Activated naive CD4-positive, alpha-beta T cell treated with anti-CD3 and anti-CD28 coated beads for 36 hours (primary cell): ENCODE measurements at places on chromosomes 16 and 17. TPM values are rescaled to one million over a fixed set of nuclear protein-coding genes. Genes with fewer than 3 reads are reported as not detected.

DNA sequence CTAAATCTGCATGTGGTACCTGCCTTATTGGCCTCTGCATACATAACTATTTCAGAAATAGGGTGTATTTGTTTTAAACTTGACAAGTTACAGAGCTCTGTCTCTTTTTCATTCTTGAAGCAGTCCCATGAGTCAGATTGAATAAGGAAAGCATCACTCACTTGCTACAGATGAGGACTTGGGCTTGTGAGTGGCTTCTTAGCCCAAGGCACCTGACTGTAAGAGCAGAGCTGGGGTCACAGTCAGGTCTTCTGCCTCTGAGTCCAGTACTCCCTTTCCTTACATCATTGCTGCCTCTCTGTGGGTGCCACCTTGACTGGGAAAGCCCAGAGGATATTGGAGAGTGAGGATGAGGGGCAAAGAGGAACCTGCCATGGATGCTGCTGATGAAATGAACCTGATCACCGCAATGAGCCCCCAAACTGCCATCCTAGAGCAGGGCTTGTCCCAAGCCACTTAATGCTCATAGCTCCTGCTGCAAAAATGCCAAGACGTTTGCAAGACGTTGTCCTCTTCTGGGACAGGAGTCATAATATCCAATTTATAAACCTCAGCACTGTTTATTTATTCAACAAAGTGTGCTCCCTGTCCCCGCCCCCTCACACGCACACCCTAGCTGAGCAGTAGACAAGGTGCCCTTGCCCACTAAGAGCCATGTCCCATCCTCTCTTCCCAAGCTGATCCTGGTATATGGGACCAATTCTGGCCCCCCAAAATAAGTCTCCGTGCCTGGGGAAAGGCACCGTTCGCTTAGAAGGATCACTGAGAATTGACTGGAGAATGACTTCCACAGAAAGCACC is 74.1 kb downstream of the CCDC182 start:
- DNase-seq, result peak; percentile 55
- no peak overlapping the region for H3K4me3 ChIP-seq
- no peaks in the 10 kb centered on the region for H3K27me3 ChIP-seq
- peak overlapping the region; percentile 83 for H3K27ac ChIP-seq
- no peaks in the 10 kb centered on the region for H3K36me3 ChIP-seq

Gene FOXC2
- not detected for total RNA-seq

DNA sequence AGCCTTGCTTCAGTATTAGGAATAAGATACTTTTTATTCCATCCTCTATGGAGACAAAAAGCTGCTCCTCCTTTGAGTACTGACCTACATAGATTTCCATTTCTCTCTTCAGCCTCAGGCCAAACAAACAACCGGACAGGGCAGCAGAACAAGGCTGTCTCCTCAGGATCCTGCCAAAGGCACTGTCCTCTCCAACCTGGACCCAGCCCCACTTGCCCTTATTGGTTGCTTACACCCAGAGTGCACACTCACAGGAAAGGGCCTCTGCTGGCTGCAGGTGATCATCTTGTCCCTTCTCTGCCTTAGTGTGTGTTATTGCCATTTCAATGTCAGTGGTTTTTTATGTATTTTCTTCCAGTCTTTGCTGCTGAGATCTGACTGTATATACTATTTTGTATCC is 26.6 kb downstream of the LIG3 start:
- DNase-seq, result no peak
- H3K27me3 ChIP-seq, result no peaks in the 10 kb centered on the region
- H3K4me1 ChIP-seq, result no peaks in the 10 kb centered on the region
- peaks cover 19% of the 10 kb centered on the region for H3K36me3 ChIP-seq
- no peak overlapping the region for H3K4me3 ChIP-seq
- no peak overlapping the region for H3K27ac ChIP-seq

- H3K27ac ChIP-seq, result no peak overlapping the region
- no peaks in the 10 kb centered on the region for H3K27me3 ChIP-seq
- H3K36me3 ChIP-seq, result peaks cover 13% of the 10 kb centered on the region
- H3K4me3 ChIP-seq, result no peak overlapping the region
- peaks cover 3% of the 10 kb centered on the region for H3K4me1 ChIP-seq
Measured at GRCh38 chr17:69466905-69467667, 52.6 kb downstream of the MAP2K6 start.

Gene NOG
- 2.4 TPM for total RNA-seq

GRCh38 chr17:73476890-73477350 is 165.1 kb upstream of the CDC42EP4 start:
- peaks cover 4% of the 10 kb centered on the region for H3K27me3 ChIP-seq
- no peak overlapping the region for H3K27ac ChIP-seq
- peaks cover 1% of the 10 kb centered on the region for H3K36me3 ChIP-seq
- no peak overlapping the region for H3K4me3 ChIP-seq
- no peak for DNase-seq

DNA sequence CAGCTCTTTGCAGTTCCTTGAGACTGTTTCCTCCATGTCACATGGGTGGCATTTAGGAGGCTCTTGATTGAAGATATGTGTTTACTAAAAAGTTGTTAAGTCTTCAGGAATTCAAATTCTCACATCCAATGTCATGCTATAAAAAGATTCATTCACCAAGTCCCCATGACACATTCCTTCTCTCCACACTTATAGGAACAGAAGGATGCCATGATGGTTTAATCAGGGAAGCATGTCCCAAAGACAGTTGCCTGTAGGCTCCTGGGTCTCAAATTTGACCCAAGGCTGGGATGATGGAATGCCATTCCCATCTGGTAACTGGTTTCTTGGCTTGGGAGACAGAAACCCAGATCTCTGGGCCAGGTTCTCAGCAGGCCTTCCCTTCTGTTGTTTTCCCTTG is 140.6 kb upstream of the SOX9 start:
- H3K36me3 ChIP-seq, result no peaks in the 10 kb centered on the region
- H3K27me3 ChIP-seq, result no peaks in the 10 kb centered on the region
- DNase-seq, result no peak
- H3K4me1 ChIP-seq, result peaks cover 3% of the 10 kb centered on the region

- DNase-seq, result no peak
- no peak overlapping the region for H3K27ac ChIP-seq
- H3K4me3 ChIP-seq, result no peak overlapping the region
- no peaks in the 10 kb centered on the region for H3K4me1 ChIP-seq
- H3K36me3 ChIP-seq, result no peaks in the 10 kb centered on the region
Measured at GRCh38 chr17:152860-153420, 15.6 kb downstream of the SCGB1C2 start.

DNA sequence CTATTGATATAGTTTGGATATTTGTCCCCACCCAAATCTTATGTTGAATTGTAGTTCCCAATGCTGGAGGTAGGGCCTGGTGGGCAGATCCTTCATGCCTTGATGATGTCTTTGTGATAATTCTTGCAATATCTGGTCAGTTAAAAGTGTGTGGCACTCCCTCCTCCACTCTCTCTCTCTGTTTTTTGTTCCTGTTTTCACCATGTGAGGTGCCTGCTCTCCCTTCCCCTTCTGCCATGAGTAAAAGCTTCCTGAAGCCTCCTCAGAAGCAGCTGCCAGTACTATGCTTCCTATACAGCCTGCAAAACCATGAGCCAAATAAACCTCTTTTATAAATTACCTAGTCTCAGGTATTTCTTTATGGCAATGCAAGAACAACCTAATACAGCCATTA is 47.3 kb downstream of the TOM1L2 start:
- H3K4me3 ChIP-seq, result no peak overlapping the region
- H3K4me1 ChIP-seq, result peaks cover 10% of the 10 kb centered on the region
- H3K27me3 ChIP-seq, result no peaks in the 10 kb centered on the region
- H3K36me3 ChIP-seq, result no peaks in the 10 kb centered on the region
- DNase-seq, result no peak
- no peak overlapping the region for H3K27ac ChIP-seq

GRCh38 chr17:39863918-39864746 is at the start of gene IKZF3:
IKZF3 (minus strand) TSS chr17:39864312; CDS start chr17:39864126, 186 bp downstream.
- no peaks in the 10 kb centered on the region for H3K27me3 ChIP-seq
- DNase-seq, result peak; percentile 94
- peak within 1 kb of the TSS; percentile 92 for H3K4me3 ChIP-seq

DNA sequence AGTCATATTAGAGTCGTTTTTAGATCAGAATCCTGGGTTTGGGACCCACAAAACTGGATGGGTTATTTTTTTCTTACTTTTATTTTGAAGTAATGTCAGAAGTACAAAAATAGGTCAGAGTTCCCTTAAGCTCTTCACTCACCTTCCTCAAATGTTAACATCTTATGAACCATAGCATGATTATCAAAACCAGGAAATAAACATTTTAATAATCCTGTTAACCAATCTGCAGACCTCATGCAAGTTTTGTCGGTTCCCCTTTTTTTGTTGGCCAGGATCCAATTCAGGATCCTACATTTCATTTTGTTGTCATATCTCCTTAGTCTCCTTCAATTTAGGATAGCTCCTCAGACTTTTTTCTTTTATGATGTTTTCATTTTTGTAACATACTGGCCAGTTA is 162.0 kb downstream of the CHD9 start:
- H3K36me3 ChIP-seq, result peaks cover 2% of the 10 kb centered on the region
- DNase-seq, result no peak
- no peak overlapping the region for H3K4me3 ChIP-seq
- H3K27me3 ChIP-seq, result no peaks in the 10 kb centered on the region

DNA sequence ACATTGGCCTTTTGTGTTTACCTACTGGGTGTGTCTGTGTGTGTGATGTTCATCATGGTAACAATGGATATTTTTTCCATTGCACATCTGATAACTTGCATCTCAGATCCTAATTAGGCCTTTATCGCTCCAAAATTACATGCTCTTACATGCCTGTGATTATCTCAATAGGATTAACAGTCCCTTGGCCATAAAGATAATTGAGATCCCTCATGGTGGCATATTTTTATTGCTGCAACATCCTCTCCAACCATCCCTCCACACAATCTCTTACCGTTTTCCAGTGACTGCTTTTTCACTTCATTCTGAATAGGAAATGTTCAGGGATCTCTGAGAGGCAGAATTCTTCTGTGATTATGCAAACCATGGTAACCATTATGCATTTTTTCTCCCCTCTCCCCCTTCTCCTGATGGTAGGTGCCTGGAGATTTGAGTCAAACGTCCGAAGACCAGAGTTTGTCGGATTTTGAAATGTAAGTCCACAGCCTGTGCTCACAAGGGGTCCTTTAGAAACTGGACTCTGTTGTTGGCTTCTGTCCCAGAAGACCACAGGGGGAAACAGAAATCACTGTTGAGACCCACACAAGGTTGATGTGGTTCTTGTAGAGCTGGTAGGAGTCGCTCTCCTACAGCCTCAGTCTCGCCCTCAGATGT is 405.5 kb downstream of the CPPED1 start:
- H3K27me3 ChIP-seq, result no peaks in the 10 kb centered on the region
- H3K4me1 ChIP-seq, result peaks cover 2% of the 10 kb centered on the region
- no peak overlapping the region for H3K4me3 ChIP-seq
- no peak overlapping the region for H3K27ac ChIP-seq

Gene CRHR1
- total RNA-seq, result not detected

Gene CA5A
- not detected for total RNA-seq

DNA sequence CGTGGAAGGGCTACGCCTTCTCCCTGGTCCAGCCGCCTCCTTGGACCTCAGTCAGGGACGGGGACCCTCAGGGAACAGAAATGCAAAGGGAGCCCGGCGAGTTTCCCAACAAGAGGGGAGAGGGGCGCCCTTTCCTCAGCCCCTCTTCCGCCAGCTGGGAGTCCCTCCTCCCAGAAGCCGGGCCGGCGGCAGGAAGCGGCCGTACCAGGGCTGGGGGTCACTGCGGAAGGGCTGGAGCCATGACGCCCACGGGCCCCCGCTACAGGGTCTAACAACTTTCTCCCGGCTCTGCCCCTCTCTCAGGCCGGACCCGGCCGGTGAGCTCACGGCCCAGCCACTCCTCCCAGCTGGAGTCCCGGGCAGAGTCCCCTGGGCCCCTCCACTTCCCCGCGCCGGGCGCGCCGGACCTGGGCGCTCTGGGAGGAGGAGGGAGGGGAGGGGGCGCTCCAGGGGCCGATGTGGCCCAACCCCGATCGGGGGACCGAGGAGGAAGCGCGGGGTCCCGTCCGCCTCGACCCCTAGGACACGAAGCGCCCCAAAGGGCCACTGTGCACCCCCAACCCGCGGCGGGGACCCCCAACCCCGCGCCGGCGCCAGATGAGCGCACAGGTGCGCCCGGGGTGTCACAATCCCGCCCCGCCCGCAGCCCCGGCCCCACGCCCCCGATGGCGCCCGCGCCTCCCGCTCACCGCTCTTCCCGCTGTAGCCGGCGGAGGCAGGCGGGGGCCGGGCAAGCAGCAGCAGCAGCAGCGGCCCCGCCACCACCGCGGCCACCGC is 578 bp downstream of the PGAP6 start:
- no peak for DNase-seq
- no peaks in the 10 kb centered on the region for H3K27me3 ChIP-seq
- H3K27ac ChIP-seq, result no peak overlapping the region
- H3K4me3 ChIP-seq, result peak overlapping the region; percentile 74
- H3K4me1 ChIP-seq, result peaks cover 25% of the 10 kb centered on the region
- no peaks in the 10 kb centered on the region for H3K36me3 ChIP-seq

DNA sequence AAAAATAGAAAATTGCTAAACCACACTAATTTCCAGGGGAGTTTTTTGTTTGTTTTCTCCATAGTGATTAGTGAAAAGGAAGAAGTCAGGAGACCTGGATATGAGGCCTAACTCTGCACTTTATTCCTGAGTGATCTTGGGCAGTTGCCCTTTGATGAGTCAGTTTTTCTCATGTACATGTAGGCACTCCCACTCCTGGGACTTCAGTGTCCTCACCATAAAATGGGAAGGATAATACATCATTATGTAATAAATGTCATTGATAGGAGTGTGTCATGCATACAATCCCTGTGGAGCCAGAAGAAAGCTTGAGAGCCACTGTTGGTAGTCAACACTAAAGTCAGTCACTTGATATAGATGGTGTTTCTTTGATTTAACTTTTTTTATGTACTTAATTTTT is 32.5 kb downstream of the WIPF2 start:
- no peak for DNase-seq
- H3K27me3 ChIP-seq, result no peaks in the 10 kb centered on the region
- peaks cover 13% of the 10 kb centered on the region for H3K4me1 ChIP-seq
- no peak overlapping the region for H3K4me3 ChIP-seq

- no peak for DNase-seq
- no peak overlapping the region for H3K27ac ChIP-seq
- no peak overlapping the region for H3K4me3 ChIP-seq
- H3K4me1 ChIP-seq, result no peaks in the 10 kb centered on the region
- no peaks in the 10 kb centered on the region for H3K27me3 ChIP-seq
Measured at GRCh38 chr16:20830372-20830771, 24.0 kb downstream of the REXO5 start.

- H3K4me3 ChIP-seq, result peak overlapping the region; percentile 71
- DNase-seq, result no peak
- no peaks in the 10 kb centered on the region for H3K36me3 ChIP-seq
- peaks cover 14% of the 10 kb centered on the region for H3K4me1 ChIP-seq
- H3K27me3 ChIP-seq, result peaks cover 64% of the 10 kb centered on the region
- no peak overlapping the region for H3K27ac ChIP-seq
Measured at GRCh38 chr17:15261258-15261801, 3.8 kb downstream of the PMP22 start.

Gene CA7
- not detected for total RNA-seq

GRCh38 chr16:62752854-62753253 is 716.6 kb upstream of the CDH8 start:
- H3K27me3 ChIP-seq, result no peaks in the 10 kb centered on the region
- H3K36me3 ChIP-seq, result no peaks in the 10 kb centered on the region
- no peak overlapping the region for H3K4me3 ChIP-seq
- DNase-seq, result no peak
- H3K4me1 ChIP-seq, result no peaks in the 10 kb centered on the region

GRCh38 chr17:56740481-56740880 is 93.2 kb downstream of the C17orf67 start:
- no peaks in the 10 kb centered on the region for H3K36me3 ChIP-seq
- no peak overlapping the region for H3K27ac ChIP-seq
- no peak for DNase-seq
- no peak overlapping the region for H3K4me3 ChIP-seq
- H3K4me1 ChIP-seq, result no peaks in the 10 kb centered on the region

Gene EME2
- total RNA-seq, result 7.8 TPM

- H3K36me3 ChIP-seq, result no peaks in the 10 kb centered on the region
- H3K4me1 ChIP-seq, result no peaks in the 10 kb centered on the region
- H3K4me3 ChIP-seq, result no peak overlapping the region
- peaks cover 8% of the 10 kb centered on the region for H3K27me3 ChIP-seq
- no peak overlapping the region for H3K27ac ChIP-seq
- DNase-seq, result no peak
Measured at GRCh38 chr16:85256190-85256739, 144.0 kb upstream of the CIBAR2 start.
